ENCODE measurements at places on chromosomes 11 and 22.
A peak's percentile ranks its signal among the peaks of the same experiment; 100 is the strongest.

GRCh38 chr22:43811777-43812148 is 342 bp downstream of the EFCAB6 start:
- no peak for DNase-seq

GRCh38 chr11:22666688-22667439 is 453 bp downstream of the GAS2 start:
- DNase-seq, result no peak

GRCh38 chr11:78647266-78647915 is 72.7 kb upstream of the NARS2 start:
- no peak for DNase-seq

- no peak for DNase-seq
Observed at GRCh38 chr11:72221386-72222075, 3.0 kb upstream of the INPPL1 start.

- peak; percentile 36 for DNase-seq
Observed at GRCh38 chr11:9506489-9507276, 45.9 kb downstream of the ZNF143 start.

DNA sequence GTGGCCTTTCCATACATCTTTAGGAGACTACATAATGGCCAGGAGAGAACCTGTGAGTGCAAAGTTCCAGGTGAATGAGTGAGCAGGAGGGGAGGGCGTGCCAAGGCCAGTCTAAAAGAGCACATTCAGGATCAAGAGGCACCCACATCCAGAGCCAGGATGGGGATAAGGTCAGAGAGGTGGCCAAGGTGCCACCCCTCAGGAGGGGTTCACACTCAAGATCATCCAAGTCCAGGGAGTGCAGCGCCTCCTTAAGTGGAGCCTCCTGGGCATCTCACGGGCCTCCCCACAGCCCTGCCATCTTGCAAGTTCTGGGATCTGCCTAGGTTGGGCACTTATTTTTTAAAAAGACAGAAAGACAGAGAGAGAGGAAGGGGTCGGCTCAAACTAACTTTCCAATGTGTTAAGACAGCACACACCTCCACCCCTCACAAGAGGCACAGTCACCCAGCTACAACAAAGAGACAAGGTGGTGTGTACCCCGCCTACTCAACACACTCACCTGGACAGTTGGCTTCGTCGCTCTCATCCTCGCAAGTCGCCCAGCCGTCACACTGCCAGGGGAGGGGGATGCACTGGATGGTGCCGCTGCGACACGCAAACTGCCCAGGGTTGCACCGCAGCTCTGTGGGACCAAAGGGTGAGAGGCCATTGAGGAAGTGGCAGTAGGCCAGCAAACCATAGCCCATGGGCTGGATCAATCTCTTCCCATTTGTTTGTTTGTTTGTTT is 33.2 kb downstream of the DGCR2 start:
- DNase-seq, result no peak

All from GM19239 (cell line).